ENCODE measurements at places on chromosomes 7 and 10.

- DNase-seq: no peak
Measured at GRCh38 chr7:22765609-22766008, 38.6 kb downstream of the IL6 start.

DNA sequence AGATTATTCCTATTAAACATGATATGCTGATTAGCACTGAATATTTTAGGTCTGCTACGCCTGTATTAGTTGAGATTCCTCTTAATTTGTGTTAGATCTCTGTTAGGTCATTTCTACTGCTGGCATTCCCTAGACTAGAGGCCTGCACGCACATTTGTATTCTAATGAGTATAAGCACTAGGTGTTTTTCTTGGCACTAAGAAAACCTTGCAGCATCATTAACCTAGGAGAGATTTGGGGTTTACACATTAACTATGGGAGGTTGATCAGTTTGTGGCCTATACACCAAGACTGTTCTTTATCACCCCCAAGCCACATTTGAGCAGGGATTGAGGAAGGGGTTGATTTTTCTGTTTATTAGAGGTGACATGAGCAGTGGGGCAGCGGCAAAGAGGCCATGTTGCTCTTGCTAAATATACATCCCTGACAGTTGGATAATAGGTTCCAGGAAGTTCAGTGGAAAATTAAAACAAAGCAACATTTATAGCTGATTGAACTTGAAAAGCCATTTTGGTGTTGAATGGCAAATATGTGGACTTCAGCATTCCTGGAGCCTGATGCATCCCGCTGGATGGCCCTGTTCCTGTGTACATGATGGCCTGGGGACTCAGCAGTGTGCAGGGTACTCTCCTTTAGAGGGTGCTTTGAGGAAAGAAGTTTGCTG, 65.2 kb downstream of the GBF1 start:
- no peak for DNase-seq

DNA sequence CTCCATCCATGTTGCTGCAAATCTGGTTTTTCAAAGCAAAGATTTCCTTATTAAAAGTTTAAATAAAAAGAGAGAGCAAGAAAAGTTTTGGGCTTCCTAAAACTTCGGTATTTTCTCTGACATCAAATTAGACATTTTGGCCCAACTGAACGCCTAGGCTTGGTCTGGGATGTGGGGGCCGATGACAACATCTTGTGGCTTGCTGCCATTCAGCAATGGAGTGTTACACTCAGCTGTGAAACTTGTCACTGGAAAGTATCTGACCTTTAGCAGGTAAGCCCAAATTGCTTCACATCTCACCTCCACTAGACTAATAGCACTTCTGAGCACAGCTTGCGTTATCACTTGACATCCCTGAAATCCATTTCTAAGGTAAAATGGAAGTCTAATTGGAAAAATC, 320.6 kb downstream of the GATA3 start:
- DNase-seq: no peak

DNA sequence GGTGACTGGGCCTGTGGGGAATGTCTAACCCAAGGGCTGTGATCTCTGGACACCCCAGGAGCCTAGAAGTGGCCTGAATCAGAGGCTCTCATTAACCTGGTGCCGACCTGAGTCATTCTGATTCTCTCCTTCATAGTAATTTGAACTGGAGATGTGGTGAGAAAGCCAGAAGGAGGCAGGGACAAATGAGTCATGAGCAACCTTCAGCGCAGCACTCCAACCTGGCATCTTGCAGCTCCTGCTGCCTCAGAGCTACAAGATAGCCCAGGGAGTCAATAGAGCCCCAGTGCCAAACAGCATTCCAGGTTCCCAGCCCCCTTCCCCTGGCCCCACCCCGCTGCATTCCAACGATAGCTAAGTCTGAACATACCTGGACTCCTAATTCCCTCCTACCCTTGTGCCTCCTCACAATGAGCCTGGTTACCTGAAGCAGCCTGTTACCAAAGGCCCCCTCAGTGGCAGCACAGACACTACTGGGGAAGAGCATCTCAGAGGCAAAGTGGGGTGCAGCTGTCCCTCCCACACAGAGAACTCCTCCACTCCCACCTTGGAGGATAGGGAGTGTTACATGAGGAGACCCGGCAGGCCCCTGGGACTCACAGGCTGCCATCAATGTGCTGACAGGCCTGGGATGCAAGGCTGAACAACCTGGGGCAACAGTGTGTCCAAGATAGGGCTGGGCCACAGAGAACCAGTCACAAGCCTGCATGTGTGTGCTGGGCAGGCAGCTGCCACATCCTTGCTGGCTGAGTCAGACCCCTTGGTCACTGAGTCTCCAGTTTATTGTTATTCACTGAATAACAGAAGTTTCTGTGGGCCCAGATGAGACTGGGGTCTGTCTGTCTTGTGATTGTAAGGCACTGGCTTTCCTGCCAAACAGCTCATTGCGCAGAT, 76.8 kb upstream of the LEP start:
- DNase-seq: no peak

- no peak for DNase-seq
Measured at GRCh38 chr7:142436601-142437000, 178.7 kb upstream of the PRSS58 start.

DNA sequence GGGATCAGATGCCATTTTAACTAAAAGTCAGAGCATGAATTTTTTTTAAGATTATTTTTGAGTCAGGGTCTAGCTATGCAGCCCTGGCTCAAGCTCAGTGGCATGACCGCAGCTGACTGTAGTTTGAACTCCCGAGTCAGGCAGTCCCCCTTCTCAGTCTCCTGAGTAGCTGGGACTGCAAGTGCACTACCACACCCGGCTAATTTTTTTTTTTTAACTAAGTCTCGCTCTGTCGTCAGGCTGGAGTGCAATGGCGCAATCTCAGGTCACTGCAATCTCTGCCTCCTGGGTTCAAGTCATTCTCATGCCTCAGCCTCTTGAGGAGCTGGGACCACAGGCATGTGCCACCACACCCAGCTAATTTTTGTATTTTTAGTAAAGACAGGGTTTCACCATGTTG, 7.8 kb downstream of the TAS2R41 start:
- no peak for DNase-seq
